ENCODE measurements at places on chromosomes 2 and 18.

DNA sequence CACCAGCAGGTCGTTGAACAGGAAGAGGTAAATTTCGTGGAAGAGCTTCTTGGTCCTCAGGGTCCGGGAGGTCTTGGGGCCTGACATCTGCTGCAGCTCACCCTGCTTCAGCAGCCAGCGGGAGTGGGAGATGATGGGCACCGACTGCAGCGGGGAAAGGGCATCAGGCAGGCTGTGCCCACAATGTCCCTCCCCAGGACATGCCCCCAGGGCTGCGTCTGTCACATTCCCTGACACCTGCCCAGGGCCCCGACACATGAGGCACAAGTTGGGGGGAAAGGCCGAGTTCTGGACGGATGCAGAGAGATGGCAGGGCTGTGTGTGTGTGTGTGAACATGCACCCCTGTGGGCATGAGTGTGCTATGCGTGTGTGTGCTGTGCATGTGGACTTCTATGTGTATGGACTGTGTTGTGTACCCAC, 13.9 kb downstream of the SNORC start:
- no peak for DNase-seq

DNA sequence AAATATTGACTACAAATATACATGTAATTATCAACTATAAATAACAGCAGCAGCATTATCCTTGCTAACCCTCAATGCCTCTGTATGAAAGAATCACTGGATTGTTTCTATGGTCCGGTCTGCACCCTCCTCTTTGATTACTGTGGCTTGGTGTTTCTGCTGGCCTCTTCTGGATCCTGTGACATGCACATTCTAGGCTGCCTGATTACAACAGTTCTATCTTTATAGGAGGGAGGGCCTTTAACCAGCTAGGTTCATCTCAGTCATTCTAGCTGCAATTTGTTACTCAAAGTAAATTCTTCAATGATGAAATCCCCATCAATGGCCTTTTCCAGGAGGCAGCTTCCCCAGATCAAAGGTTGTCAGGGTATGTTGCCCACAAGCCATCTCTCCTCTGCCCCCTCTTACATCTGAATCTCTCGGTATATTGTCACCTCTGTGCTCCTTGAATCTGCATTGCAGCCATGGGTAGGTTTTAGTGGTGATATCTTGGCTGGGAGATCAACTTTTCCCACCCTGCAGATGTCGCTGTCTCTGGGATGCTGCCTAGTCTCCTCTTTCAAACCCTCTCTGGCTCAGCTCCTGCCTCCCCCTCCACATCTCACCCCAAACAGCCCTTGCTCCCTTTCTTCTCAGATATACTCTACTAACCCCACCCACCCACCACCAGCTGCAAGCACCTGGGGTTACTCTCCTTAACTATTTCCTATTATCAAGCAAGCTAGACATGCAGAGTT, 106.2 kb upstream of the BZW1 start:
- peak; percentile 63 for DNase-seq

GRCh38 chr2:88355486-88355885, 97.0 kb downstream of the FOXI3 start:
- DNase-seq = no peak

DNA sequence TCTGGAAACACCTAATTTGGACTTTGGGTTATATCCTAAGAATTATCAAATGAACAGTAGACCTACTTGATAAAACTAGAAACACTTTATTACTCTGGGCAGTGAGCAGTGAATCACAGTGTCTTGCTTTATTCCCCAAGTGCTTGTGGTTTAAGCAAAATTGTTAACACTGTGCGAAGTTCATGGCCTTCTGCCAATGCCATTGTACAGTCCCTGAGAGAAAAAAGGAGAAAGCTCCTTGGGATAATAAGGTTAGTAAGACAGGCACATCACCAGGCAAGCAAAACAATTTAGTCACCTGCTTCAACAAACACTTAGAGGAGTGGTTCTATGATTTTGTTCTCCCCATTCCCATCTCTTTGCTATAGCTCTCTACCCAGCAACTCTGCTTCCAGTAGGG, 39.8 kb downstream of the ADCYAP1 start:
- no peak for DNase-seq

- DNase-seq = no peak
Observed at GRCh38 chr18:58788470-58788869, 76.2 kb upstream of the ZNF532 start.

- DNase-seq = no peak
Observed at GRCh38 chr18:23714576-23714975, 25.3 kb downstream of the LAMA3 start.

DNA sequence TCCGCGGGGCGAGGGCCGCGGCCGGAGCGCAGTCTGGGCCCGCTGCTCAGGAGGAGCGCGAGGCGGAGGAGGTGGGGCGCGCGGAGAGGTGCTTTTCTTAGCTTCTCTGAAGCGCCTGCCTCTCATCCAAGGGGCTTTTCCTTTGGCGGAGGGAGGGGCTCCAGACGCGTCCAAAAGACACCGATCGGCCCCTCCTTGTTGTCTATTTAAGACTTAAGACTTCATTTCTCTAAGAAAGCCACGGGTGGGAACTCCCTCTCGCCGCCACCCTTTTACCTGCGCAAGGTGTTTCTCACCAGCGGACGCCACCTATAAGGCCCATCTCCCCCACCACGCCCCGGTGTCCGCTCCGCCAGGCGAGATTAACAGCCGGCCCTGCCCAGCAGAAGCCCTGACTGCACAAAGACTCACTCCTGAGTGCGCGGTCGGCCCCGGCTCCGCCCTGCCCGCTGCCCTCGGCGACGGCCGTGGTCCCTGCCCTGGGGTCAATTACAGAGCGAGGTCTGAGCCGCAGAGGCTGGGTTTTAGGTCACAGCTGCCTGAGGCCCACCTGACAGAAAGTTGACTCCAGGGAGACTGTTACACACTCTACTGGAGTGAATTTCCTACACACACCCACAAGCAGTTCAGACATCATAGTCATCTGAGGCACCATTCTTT, at the start of gene DSC2:
TSS of gene DSC2 (minus strand) at position 397 of the 660 bp plus-strand sequence. CDS start 450 bp downstream, outside the sequence.
- DNase-seq = no peak

- DNase-seq = no peak
Observed at GRCh38 chr2:102356381-102356712, 751 bp downstream of the IL18R1 start.

DNA sequence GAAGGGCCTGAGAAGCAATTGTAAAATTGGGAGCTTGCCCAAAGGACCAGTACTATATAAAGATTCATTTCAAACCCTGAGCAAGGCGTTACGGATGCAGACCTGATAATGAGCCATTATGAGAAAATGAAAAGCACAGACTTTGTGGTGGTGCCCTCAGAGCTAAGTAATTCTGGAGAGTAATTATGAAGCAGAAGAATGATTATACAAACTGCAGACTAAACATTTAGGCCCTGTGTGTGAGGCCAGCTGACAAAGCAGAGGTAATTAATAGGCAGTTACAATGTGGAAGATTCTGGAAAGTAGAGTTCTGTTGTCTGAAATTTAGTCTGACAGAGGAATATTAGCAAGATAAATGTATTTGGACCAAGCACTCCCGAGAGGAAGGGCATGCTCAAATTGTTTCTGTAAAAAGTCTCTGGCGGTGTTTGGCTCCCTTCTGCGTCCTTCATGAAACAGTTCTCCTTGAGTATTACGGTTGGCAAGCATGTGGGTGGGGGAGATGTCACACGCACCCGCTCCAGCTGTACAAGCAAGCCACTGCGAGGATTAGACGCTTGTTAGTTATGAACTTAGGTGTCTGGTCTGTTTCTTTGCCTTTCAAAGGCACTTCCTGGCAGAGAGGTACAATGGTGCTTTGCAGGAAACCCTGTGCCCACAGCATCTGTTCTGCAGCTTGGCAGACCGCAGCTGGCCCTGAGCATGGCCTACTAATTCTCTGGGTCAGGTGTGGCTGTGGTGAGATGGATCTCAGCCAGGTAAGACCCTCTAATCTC, 45.5 kb downstream of the CDC42EP3 start:
- DNase-seq = no peak

DNA sequence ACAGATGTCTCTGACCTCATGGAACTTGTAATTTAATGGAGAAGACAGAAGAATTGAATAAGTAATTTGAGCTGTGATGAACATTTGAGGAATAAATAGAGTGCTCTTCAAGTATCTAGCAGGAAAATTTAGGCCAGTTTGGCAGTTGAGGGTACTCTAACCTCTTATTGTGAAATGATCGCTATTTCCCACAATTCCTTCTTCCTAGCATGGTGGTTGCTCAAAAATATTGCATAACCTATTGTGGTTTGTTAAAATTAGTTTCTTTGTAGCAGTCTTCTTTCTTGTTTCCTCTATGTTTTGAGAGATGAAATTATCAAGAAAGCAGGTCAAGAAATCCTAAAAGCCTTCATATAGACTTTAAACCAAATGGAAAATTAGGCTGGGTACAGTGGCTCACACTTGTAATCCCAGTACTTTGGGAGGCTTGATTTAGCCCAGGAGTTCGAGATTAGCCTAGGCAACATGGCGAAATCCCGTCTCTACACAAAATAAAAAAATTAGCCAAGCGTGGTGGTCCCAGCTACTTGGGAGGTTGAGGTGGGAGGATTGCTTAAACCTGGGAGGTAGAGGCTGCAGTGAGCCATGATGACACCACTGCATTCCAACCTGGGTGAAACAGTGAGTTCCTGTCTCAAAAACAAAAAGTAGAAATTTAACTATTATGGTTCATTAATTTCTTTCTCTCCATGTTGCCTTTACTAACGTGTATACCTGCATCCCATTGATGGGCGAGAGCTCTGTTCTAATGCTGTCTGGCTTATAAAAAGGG, 58.7 kb downstream of the RBKS start:
- DNase-seq = no peak

DNA sequence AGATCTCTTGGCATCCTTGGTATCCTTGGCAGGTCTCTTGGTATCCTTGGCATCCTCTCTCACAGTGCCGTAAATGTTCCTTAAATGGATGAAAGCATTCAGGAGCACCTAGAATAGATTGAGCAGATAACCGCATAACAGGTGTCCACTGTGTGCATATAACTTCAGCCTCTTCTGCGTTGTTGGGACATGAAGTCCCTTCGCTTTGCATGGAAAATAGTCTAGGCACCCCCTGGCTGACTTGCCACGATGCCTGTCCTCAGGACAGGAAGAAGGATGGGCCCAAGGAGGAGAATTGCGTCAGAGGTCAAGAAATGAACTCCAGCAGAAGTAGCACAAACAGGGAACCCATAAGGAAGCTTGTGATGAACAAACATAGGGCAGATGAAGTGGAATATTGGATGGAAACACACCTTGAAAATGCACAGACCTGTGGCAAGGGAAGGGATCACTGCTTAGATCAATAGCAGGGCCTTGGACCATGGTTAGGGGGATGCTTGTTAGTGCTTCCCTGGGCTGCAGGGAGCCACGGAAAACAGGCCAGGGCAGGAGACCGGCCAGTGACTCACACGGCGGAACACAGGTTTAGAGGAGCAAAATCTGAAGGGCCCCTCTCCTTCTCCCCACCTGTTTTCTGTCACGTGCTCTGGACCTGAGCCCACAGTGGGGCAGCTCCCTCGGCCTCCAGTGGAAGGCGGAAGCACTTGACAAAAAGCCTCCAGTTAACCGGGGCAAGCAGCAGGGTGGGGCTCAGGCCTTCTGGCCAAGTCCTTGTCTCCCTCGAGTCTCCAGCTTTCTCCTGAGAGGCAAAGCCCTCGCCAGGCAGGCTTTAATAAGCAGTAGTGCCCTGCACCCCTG, 99.2 kb upstream of the ASAP2 start:
- DNase-seq = no peak

GRCh38 chr2:45922577-45922988, 271.1 kb downstream of the PRKCE start:
- peak; percentile 75 for DNase-seq

DNA sequence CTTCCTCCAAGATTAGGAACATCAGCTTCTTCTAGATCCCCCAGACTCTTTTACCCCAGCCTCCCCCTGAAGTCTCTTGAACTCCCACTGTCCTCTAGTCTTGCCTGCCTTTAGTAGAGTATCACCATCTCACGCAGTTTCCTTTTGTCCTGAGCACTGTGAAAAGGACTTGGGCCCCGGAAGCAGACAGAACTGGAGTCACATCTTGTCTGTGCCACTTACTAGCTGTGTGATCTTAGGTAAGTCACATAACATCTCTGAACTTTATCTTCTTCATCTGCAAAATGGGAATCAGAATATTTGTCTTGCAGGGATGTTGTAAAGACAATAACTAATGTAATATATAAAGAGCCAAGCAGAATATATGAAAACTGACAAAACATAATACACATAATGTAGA, 8.4 kb upstream of the TRABD2A start:
- DNase-seq = no peak

DNA sequence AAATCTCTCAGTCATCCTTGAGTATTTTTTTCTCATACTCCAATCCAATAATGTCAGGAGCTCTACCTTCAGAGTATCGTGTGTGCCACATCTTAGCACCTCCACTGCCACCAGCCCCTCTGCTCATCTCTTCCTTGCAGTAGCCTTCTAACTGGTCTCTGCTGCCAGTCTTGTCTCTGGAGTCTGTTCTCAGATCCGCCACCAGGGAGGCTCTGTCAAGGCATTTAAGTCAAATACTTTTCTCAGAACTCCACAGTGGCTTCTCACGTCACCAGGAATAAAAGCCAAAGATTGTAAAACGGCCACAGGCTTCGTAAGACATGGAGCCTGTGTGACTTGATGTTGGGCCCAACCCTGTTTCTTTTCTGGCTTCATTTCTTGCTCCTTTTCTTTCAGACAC, 7.1 kb downstream of the UNC50 start:
- no peak for DNase-seq

DNA sequence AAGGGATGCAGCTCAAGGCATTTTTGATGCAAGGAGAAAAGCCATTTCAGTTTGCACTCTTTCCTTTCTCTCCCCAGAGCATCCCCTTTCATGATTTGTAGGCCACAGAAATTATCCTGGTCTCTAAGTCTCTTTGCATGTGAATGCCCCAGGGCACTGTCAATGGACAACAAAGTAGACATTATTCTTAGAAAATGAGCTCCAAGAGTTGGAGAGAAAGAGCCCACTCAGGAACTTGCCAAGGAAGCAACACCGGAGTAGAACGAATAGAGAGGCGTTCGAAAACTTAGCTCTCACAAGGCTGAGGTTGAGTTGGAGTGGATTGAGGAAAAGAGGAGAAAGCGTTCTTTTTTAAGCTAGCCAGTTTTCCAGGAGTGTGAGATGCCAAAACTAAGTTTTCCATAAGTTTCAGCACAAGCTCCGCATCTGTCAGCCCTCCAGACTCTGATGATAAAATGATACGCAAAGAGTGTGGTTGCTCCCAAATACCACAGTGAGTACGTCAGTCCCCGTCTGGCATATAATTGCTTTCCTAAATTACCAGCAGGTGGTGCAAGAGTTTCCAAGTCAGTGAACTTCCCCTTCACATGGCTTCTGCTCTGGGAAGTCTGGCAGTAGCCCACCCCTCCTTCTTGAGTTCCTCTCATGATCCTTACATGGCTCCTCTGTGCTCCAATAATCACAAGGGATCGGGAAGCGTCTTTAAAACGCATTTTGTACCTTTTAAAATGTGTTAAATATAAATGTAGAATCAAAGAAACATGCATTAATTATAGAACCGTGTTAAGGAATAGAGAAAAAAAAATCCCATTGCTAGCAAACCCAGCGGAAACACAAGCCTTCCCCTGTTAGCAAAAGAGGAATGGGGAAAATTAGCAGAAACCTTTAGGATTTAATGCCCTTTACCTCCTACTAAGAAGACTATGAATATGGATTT, 1060.6 kb upstream of the FANCL start:
- DNase-seq = peak; percentile 79

Data from Ammon's horn (tissue), 1 donor.